ENCODE measurements at places on chromosomes 5 and 9.

DNA sequence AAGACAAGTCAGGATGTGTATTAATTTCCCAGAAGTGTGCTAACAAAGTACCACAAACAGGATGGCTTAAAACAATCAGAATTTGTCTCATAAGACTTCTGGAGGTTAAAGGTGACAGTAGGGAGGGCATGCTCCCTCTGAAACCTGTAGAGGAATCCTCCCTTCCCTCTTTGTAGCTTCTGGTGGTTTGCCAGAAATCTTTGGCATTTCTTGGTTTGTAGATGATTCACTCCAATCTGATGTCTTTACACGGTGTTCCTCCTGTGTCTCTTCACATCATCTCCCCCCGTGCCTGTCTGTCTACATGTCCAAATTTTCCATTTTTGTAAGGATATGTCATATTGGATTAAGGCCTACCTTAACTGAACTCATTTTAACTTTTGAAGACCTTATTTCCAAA is 471.5 kb downstream of the ZNF608 start:
- no peak for DNase-seq

GRCh38 chr9:107750741-107751566 is 261.4 kb upstream of the KLF4 start:
- no peak for DNase-seq

DNA sequence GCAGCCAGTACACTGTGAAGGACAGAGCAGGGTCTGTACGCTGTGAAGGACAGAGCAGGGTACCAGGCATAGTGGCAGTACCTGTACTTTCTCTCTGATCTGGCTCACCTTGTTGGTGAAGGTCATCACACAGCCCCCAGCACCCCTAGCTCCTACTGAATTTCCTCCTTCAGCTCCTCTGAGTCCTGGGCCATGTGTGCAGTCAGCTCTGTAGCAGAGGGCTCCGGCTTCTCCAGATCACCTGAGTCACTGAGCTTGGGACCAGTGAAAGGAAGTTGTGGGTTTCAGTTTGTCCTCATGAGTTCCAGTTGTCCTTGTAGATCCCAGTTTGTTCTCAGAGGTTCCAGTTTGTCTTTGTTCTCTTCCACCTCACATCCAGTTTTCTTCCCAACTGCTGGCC is 5.5 kb downstream of the NUDT2 start:
- DNase-seq = no peak

DNA sequence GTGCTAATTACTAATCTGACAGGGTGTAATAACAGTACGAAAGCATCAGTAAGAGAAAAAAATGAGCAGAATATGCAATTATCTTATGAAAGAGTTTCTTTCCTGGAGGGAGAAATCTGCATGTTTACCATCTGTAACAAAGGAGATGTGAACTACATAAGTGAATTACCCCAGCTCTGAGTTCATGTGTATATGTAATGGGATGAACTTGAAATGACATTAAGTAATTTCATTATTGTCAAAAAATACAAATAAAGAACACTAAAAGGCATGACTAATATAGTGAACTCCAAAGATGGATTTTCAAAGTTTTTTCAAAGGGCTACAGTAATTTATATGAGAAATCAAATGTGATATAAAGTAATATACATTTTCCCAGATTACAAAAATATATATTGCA is 944.0 kb downstream of the MAT2B start:
- DNase-seq = no peak

GRCh38 chr5:142717582-142718215 is 31.8 kb upstream of the FGF1 start:
- no peak for DNase-seq
